ENCODE measurements at places on chromosomes 16 and 17.

- no peak for DNase-seq
Observed at GRCh38 chr16:27310576-27311447, 3.0 kb upstream of the IL4R start.

- peak; percentile 61 for DNase-seq
Observed at GRCh38 chr17:6755731-6756184, at the start of gene XAF1. Gene XAF1 (plus strand): TSS chr17:6756046. CDS start chr17:6756079, 33 bp downstream.

GRCh38 chr17:66826856-66827255 lies 8.1 kb upstream of the CACNG5 start:
- DNase-seq, result no peak

- DNase-seq, result no peak
Observed at GRCh38 chr16:54647216-54647615, 283.4 kb upstream of the IRX5 start.

DNA sequence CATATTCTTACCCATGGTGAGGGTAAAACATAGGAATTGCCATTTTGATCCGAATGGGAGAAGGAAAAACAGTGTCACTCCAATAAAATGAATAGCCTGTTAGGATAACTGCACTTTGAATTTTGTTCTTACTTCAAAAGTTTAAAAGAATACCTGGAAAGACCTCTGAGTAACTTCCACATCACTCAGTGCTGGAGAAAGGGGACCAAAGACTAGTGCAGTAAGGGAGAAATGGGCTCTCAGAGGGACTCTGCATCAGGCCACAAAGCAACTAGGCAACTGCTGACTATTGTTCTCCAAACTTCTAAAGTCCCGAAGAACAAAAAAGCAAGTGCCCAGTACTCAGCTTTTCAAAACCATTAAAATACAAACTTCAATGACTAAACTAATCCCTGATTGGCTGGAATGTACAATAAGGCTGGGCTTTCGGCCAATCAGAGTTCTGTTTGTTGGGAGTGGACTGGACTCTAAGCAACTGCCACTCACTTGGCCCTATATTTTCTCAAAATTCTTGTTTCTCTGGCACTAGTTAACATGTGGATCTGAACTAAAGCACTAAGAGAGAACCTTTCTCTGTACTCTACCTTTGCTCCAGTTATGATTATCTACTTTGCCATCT lies 6.2 kb downstream of the DNAJC7 start:
- no peak for DNase-seq

- DNase-seq, result no peak
Observed at GRCh38 chr17:44757045-44757917, 1.5 kb upstream of the ADAM11 start.

GRCh38 chr17:65374966-65375365 lies 186.5 kb downstream of the AXIN2 start:
- no peak for DNase-seq

GRCh38 chr17:49452201-49452600 lies 37.5 kb upstream of the PHB1 start:
- no peak for DNase-seq

DNA sequence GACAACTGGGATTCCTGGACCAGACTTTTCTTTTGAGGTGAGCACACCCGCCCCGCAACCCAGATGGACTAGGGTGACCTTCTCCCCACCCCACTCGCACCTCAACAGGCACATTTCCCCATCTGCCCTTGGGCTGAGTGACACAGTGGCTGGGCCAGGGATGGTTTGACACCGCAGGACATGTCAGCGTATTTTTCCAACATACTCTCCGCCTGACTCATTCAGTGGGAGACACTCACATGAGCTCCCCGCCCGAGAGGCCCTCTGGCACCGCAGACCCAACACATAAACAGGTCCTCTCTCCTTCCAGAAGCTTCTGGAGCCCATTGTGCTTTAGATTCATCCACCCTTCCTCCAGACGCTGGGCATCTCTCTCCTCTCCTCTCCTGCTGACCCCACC lies 69.4 kb downstream of the ZDHHC7 start:
- no peak for DNase-seq

DNA sequence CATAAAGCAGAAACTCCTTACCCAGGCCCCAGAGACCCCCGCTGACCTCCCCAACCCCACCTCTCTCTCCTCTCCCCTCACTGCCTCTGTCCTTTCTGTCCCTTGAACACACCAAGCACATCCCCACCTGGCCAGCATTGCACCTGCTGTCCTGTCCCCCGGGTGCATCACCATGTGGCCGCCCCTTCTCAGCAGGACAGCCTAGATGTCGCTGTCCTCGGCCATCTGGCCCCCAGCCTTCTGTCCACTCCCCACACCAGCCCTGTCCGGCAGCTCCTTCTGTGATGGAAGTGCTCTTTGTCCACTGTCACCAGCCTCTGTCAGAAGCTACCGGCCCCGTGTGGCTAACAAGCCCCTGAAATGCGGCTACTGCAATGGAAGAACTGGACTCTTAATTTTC lies 12.3 kb upstream of the MPRIP start:
- no peak for DNase-seq

- no peak for DNase-seq
Observed at GRCh38 chr16:9922441-9922840, 259.8 kb downstream of the GRIN2A start.

- peak; percentile 40 for DNase-seq
Observed at GRCh38 chr17:40909351-40909750, 24.3 kb upstream of the KRT20 start.

DNA sequence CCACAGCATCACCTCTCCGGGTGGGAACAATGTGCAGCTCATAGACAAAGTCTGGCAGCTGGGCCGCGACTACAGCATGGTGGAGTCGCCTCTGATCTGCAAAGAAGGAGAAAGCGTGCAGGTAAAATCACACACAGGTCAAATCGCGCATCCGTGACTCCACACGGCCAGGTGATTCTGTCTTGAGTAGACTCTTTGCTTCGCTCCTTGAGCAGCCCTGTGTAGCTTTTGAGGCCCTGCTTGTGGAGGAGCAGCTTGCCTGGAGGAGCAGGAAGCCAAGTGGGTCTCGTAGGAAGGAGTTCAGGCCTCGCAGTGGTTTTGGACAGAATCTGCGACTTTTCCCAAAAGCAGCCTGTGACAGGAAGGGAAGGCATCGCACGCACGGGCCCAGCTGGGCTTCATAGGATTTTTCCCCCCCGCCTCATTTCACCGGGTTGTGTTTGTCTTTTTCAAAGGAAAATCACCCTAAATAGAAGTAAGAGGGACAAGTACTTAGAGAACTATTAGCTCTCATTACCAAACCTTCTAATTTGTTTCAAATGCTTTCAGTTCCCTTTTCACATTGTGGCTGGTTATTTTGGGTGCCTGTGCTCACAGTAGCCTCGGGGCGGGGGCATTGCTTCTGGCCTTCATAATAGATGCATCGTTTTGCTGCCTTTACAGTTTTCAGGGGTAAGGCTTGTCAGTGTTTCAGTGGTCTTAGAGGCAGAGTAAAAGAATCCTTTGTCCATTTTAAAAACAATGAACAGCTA lies 71.5 kb downstream of the SEC14L1 start:
- DNase-seq, result no peak

DNA sequence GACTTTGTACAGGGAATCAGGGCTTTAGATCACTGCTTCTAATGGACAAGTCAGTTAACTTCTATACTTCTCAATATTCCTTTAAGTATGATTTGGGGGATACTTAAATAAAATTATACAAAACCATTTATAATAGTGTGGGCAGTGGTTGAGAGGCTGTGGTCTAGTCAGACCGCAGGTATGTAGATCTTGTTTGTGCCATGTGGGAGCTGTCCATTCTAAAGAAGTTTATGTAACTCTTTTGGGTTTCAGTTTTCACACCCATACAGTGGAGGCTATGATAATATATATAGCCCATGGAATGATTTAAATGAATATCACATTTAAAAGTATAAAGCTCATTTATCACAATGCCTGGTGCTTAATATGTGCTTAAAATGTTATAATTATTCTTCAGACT lies 654.3 kb upstream of the KIF2B start:
- DNase-seq, result no peak

DNA sequence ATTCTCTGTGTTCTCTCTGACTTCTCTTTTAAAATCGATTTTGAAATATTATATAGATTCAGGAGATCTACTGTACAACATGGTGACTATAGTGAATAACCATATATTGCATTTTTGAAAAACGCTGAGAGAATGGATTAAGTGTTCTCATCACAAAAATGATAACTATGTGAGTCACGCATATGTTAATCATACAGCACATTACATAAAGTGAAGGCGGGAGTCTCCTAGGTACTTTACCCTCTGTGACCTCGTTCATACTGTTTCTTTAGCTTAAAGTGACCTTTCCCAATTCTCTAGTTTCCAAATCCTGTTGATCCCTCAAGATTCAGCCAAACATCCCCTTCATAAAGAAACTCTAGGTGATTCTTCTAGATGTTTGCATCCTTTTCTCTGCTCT lies 3.1 kb upstream of the KRTAP3-2 start:
- no peak for DNase-seq

DNA sequence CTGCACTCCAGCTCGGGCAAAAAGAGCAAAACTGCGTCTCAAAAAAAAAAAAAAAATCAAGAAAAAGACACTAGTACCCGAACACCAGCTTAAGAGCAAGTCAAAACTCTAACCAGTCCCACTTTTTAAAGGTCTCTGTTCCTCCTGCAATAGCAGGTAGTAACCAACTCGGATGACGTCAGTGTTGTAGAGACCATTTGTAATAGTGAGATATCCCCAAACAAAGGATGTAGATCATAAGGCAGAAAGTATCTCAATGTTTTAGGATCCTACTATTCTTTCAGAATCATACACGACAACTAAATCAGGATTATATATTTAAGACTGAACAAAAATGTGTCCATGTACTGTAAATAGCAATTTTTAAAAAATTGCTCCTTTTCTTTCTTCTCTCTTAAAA lies 2.4 kb downstream of the JPT1 start:
- no peak for DNase-seq

DNA sequence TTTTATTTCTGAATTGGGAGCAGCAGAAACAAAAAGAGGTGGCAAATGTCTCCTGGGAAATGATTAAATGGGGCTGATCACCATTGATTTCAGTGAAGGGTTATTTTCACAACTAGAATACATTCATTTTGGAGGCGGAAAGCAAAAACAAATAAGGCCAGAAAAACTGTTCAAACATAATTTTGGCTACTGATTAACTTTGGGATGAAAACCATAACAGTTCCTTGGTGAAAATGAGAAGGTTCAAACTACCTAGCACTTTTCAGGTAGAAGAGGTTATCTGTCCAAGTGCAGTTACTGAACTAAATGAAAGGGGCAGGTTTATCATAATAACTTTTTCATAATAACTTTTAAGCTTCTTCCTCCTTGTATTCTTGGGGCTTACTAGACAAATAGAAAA lies 718.5 kb downstream of the CDH11 start:
- DNase-seq, result no peak

DNA sequence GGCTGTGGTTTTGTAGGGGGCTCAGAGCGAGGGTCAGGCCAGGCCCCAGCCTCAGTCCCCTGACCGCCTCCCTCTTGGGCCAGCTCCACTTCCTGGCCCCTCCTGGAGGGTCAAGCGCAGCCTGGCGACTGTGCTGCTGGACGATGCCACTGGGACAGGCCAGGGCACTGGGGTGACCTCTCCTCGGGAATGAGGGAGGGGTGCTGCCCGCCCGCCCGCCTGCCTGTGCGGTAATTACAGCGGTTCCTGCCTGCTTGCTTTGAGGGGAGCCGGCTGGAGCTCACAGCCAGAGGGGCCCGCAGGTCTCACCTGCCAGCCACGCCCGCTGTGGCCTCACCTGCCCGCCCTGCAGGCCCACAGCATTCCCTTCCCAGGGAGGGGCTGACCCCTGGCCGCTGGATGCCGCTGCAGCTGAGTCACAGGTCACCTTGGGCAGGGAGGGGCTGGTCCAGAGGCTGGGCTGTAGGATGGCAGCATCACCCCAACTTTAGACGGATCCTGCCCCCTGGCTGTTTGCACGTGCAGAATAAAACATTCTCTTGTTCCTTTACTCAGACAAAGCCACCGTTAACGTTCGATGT lies 76.7 kb upstream of the CBX4 start:
- no peak for DNase-seq

DNA sequence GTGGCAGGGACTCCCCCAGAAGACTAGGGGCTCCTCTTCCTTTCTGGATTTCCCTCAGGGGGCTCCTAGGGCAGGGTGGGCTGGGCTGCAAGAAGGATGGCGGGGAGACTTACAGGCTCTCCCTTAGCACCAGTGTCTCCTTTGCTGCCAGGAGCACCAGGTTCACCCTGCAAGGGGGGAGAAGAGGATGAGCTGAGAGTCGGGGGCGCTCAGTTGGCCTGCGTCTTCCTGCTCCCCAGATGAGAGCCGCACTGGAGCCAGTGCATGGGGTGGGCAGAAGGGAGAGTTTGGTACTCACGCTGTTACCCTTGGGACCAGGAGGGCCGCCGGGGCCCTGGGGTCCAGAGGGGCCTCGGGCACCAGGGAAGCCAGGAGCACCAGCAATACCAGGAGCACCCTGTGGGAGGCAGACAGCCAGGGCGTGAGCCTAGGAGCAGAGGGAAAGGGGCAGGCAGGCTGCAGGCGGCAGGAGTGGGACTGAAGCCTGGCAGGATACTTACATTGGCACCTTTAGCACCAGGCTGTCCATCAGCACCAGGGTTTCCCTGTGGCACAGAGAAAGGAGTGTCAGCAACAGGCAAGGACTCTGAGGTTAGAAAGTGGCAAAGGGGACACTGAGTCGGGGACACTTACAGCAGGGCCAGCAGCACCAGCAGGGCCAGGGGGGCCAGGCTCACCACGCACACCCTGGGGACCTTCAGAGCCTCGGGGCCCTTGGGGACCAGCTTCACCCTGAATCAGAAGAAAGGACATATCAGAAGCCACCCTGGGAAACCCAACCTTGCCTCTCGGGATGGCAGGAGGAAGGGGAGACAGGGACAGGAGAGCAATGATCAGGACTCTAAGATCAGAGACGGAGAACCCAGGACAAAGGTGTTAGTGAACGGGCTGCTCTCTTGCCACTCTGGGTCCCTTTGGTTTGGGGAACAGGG lies 6.2 kb downstream of the COL1A1 start:
- DNase-seq, result no peak

- DNase-seq, result no peak
Observed at GRCh38 chr16:27214084-27214961, 11.0 kb downstream of the KDM8 start.

DNA sequence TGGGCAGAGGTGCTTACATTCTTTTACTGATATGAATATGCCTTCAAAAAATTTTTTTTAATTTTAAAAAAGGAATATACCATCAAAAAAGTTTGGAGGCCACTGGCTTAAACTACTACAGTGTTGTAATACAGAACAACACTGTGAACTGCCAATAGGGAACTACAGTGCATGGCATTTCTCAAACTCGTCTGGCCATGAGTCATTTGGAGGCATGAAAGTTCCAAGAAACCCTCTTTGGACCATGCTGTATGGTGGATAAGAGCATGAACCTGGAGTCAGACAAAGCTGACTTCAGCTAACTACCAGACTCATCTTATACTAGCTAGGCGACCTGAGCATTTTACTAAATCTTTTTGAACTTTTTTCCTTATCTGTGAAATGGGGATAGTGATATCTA lies 9.2 kb upstream of the NF1 start:
- DNase-seq, result no peak
